Stimulated activated CD8-positive, alpha-beta memory T cell treated with anti-CD3 and anti-CD28 coated beads, Interleukin-4, amount 100 ng/mL, for 4 hours (primary cell): ENCODE measurements at places on chromosomes 1 and 21.

- no peak for DNase-seq
Observed at GRCh38 chr21:32817208-32817607, 45.7 kb upstream of the PAXBP1 start.

- no peak for DNase-seq
Observed at GRCh38 chr1:2415801-2416208, 3.4 kb upstream of the PEX10 start.

- DNase-seq = no peak
Observed at GRCh38 chr1:214330715-214331114, 49.8 kb downstream of the SMYD2 start.

DNA sequence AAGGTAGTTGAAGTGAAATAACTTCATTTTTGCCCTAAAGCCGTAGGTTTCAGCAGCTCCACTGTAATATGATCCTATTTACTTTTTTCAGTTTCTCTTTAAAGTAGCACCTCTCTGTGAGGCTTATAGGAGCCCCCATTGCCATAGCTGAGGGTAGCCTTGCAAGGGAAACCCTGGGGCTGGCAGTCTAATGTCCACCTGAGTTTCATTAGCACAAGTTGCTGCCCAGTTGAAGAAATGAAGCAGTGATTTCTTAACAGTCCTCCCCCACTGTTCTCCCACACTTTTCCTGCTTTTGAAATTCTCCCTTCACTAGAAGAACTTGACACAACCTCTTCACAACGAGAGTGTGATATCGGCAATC is 1.5 kb downstream of the HMCN1 start:
- no peak for DNase-seq

DNA sequence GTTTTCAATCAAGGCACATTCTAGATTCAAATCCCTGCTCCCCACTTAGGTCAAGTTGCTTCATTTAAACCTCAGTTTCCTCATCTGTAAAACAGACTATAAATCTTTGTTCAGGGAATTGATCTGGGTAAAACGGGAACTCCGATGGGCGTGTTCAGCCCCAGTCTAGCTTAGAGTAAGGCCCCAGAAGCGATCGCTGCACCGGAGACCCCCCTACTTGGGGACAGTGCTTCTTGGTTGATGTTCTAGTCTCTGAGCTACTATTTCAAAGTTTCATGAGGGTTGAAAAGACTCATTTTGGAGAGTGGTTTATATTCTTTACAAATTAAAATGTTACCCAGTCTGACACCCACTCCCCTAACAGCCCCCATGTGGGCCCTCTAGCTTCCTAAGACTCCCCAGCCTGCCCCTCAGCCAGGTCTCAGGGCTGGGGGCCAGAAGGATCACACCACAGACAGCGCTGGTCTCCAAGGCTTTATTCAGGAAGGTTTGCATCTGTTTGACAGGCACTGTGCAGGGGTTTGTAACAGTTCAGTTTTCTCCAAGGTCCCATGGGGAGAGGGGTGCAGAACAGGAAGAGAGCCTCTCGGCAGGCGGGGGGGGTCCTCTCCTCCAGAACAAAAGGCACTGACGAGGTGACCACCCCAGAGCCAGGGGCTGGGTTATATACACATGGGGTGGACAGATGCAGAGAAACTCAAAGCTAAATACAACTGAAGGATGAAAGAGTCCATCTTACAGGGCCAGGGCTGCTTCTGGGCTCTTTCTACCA is 82.9 kb downstream of the STUM start:
- DNase-seq = no peak

GRCh38 chr1:69914976-69915765 is 290.2 kb downstream of the LRRC40 start:
- DNase-seq = no peak

DNA sequence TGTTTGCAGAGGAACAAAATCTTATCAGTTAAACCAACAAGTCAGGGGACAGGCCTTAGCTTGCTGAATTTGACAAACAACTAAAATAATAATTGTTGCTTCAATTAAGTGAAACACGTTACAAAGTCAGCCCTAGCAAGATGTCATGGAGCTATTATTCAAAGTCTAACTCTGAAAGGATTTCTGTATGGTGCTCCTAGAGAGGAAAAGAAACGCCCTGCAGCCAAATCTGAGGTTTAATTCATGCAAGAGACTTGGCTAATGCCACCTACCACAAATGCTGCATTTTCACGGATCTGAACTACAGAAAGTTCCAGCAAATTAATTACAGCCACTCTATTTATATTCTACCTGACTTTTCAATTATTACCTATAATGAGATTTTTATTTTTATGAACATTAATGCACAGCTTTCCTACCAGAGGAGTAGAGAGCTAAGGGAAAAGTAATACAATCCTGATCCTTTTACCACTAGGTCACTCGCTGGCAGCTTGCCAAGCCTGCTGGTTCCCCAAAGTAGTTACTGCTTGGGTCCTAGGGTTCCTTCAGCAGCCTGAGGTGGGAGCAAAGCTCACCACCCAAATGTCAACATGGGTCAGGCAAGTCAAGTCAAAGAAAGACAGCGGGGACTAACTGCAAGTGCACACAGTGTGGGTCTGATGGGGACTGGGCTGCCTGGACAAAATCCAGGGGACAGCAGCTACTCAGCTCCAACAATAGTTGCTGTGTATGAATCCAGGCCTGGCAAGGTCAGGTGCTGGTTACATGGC is 8.5 kb downstream of the COLGALT2 start:
- no peak for DNase-seq

DNA sequence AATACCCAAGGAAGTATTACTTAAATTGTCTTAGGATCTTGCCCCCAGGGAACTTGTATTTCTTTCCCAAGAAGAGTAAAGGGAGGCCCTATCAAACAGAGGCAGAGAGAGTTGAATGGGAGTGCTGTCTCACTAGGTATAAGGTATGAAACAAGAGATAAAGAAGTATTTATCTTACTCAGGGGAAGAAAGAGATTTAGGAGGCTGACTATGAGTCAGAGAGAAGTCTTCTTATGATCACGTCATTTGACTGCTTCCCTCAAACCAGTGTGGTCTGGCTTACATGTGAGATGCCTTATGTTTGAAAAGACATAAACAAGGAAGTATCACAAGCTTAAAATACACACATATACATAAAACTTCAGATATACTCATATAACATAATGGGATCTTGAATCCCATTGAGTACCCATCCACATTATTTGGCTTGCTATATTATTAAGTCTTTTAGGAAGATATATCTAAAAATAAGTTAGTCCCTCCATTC is 29.6 kb downstream of the DUSP10 start:
- DNase-seq = no peak

- no peak for DNase-seq
Observed at GRCh38 chr21:32413697-32414578, 1.4 kb downstream of the EVA1C start.

- DNase-seq = no peak
Observed at GRCh38 chr1:114467491-114467890, 43.5 kb downstream of the TRIM33 start.

DNA sequence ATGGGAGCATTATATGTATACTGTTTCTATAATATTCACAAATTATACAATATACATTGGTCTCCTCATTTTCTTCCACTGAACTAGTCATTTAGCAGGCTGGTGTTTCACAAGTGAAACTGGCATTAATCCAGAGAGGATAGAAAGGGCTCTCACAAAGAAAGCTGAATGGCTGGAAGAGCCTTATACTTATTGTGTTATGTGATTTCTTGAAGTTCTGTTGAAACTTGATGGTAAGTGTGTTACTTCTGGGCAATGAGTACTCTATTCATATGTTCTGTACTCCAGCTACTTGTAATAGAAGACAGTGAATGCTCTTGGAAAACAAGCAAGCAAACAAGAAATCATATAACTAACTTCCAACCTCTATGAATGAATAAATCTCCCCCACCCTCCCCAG is 14.9 kb downstream of the STX12 start:
- no peak for DNase-seq

DNA sequence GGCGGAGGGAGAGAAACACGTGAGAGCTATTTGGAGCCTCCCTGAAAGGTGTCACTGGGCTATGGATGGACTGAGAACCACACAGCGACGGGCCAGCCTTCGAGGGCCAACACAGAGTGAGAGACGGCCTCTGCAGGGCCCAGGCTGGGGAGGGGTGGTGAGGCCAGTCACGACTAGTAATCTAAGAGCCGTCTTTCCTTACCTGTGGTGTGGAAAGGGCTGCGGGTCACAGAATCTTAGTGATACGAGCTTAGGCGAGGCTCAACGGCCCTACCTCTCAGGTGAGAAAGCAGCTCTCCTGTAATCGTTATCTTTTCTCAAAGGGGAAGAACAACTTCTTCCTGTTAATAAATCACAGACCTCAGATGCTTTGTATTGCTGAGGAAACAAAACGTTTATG is 33.4 kb upstream of the COX20 start:
- DNase-seq = no peak

GRCh38 chr1:44798481-44799365 is 1.5 kb upstream of the PLK3 start:
- DNase-seq = no peak

GRCh38 chr1:184214128-184214527 is 162.6 kb downstream of the TSEN15 start:
- no peak for DNase-seq

DNA sequence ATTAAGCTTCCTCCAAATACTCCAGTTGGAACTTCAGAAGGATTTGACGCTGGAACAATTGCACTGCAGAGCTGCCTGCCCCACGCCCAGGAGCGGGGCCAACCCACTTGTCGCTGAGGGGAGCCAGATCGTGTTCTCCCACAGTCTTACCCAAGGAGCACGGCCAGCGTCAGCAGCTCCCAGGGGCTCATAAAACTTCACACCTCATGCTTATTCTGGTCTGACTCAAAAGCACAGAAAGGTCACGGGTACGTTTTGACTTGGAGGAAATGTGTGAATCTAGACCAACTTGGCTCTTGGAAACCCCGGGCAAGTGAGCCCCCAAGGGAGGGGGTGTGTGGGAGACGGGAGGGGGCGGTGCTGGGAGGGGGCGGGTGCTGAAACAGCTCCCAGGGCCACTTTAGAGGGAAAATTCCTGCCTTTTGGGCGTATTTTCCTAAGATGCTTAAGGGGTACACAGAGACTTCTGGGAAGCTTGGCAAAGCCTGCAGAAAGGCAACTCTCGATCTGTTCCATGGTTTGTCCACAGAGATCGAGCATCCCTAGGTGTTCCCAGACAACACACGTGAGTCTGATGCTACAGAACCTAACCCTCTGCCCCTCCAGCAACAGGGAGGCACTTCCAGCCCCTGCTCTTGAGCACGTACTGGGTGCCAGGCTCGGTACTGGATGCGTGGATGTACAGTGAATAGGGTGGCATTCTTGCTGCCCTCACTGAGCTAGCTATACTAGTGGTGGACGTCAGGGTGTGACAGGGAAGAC is 98.9 kb downstream of the DHRS3 start:
- no peak for DNase-seq

- DNase-seq = no peak
Observed at GRCh38 chr1:151897991-151898431, 11.3 kb downstream of the THEM4 start.

GRCh38 chr1:193185211-193185610 is 1.2 kb downstream of the B3GALT2 start:
- DNase-seq = no peak

GRCh38 chr1:172851077-172851476 is 192.2 kb downstream of the FASLG start:
- no peak for DNase-seq

- DNase-seq = no peak
Observed at GRCh38 chr1:107748531-107748930, 216.4 kb downstream of the VAV3 start.

DNA sequence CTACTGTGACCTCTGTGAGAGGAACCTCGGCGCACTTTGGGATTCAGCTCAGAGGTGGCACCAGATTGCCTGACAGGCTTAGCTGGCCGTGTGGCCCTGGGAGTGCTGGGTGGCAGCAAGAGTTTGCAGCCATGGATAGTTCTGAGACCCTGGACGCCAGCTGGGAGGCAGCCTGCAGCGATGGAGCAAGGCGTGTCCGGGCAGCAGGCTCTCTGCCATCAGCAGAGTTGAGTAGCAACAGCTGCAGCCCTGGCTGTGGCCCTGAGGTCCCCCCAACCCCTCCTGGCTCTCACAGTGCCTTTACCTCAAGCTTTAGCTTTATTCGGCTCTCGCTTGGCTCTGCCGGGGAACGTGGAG is 67.5 kb downstream of the DISC1 start:
- DNase-seq = no peak

- DNase-seq = no peak
Observed at GRCh38 chr1:203638950-203639349, 12.3 kb downstream of the ATP2B4 start.

DNA sequence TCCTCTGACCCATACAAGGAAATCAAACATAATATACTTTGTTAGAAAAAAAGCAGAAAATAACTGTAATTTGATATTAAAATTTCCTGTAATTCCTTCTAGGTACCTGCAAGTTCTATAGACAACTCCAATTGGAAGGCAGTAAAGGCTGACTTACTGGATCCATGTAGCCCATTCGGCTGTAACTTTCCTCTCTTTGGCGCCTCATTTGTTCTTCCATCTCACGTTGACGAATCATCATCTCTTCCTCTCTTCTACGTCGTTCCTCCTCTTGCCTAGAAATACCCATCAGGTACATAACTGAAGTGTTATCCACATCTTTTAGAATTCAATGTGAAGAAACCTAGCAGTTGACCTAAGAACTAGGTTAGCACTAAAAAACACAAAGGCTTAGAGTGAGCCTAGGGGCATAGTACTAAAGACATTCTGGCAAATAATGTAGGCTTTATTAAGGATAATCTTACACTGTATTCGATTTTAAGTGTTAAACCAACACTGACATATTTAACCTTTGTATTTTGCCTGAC is 5.1 kb downstream of the SFPQ start:
- DNase-seq = no peak

- DNase-seq = no peak
Observed at GRCh38 chr21:45510466-45510955, 31.7 kb downstream of the SLC19A1 start.

GRCh38 chr1:22273686-22274681 is 131.1 kb upstream of the WNT4 start:
- no peak for DNase-seq

DNA sequence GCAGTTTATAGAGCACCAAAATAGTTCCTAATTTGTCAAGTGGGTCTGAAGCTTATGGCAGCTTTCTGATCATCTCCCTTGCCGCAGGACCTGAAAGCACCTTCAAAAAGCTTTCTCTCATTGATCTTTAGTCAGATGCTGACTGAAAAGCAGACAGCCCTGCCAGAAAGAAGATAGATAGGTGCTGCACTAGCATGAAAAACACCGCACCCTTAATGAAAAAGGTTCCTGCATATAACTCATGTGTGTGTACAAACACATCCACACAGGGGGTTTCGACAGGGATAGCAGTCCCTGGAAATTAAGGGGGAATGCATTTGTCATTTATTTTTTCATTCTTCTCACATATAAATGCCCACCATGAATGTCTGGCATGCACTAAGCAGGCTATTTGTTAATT is 361.7 kb upstream of the SNX7 start:
- DNase-seq = no peak

- DNase-seq = no peak
Observed at GRCh38 chr1:100353988-100354387, 1.7 kb downstream of the CDC14A start.

DNA sequence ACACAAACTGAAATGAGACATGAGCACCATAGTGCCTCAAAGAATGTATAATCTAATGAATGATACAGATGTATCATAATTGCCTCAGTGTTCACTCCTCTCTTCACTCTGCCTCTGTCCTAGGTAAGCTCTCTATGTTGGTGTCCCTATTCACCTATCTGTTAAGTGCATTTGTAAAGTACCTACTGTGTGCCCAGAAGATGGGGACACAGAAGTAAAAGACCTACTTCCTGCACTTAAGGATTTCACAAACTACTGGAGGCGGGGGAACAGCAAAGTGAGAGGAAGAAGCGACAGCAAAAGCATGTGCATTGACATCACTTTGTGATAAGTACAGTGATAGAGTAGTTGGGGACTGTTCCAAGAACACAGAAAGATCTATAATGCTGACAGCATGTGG is 18.1 kb downstream of the RD3 start:
- no peak for DNase-seq

GRCh38 chr1:3372317-3372716 is 82.1 kb upstream of the ARHGEF16 start:
- DNase-seq = peak; percentile 10
